ENCODE measurements at places on chromosomes 12 and 14. TPM values are rescaled to one million over a fixed set of nuclear protein-coding genes. Genes with fewer than 3 reads are reported as not detected.
A peak's percentile ranks its signal among the peaks of the same experiment; 100 is the strongest.

GRCh38 chr12:8466241-8466640, 10.5 kb downstream of the CLEC6A start:
- H3K4me1 ChIP-seq: no peaks in the 10 kb centered on the region
- H3K36me3 ChIP-seq: no peaks in the 10 kb centered on the region
- H3K4me3 ChIP-seq: no peak overlapping the region
- no peak for DNase-seq
- H3K27me3 ChIP-seq: no peaks in the 10 kb centered on the region
- H3K27ac ChIP-seq: no peak overlapping the region

DNA sequence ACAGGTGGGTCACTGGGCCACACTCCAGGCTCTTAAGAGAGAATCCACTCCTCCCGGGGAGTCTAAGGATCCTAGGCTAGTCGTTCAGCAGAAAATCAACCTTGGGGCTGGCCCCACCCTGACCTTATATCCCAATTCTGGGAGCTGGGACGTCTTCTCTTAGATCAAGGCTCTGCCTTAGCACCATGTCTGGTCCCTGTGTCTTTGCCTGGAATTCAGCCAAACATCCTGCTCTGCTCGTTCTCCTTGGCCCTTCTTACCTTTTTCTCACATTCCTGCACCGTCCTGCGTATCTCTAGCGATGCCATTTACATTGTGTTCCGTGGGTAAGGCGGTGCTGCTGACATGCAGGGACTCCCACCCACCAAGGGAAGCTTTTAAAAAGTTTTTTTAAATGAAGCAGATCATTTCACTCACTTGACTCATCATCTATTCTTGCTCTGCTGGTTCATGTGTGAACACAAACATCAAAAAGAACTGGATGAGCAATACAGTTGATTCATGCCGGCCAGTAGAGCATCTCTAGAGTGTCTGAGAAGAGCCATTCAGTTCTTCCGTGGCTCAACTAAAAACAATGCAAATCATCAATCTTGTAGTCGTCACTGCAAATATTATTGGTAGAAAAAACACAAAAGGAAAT, 50.2 kb downstream of the KCNK13 start:
- no peaks in the 10 kb centered on the region for H3K27me3 ChIP-seq
- no peak for DNase-seq
- H3K4me1 ChIP-seq: no peaks in the 10 kb centered on the region
- no peak overlapping the region for H3K27ac ChIP-seq
- H3K4me3 ChIP-seq: no peak overlapping the region

- no peaks in the 10 kb centered on the region for H3K27me3 ChIP-seq
- peak overlapping the region; percentile 90 for H3K4me3 ChIP-seq
- DNase-seq: peak; percentile 70
- H3K36me3 ChIP-seq: no peaks in the 10 kb centered on the region
- H3K4me1 ChIP-seq: peaks cover 4% of the 10 kb centered on the region
These were observed 66.2 kb upstream of the PTGR2 start for GRCh38 chr14:73785336-73785833.

Gene RIPK3
- 8.0 TPM for total RNA-seq

All from aorta (tissue), 5 donors.